Renal cortical epithelial cell (primary cell): ENCODE measurements at places on chromosomes 1 and 21.

- peak; percentile 54 for DNase-seq
Measured at GRCh38 chr1:176880955-176881595, 283.4 kb downstream of the ASTN1 start.

- DNase-seq: peak; percentile 26
Measured at GRCh38 chr1:62599044-62599443, 1.7 kb downstream of the ANGPTL3 start.

- peak; percentile 64 for DNase-seq
Measured at GRCh38 chr1:112673592-112674439, 643 bp upstream of the MOV10 start.

DNA sequence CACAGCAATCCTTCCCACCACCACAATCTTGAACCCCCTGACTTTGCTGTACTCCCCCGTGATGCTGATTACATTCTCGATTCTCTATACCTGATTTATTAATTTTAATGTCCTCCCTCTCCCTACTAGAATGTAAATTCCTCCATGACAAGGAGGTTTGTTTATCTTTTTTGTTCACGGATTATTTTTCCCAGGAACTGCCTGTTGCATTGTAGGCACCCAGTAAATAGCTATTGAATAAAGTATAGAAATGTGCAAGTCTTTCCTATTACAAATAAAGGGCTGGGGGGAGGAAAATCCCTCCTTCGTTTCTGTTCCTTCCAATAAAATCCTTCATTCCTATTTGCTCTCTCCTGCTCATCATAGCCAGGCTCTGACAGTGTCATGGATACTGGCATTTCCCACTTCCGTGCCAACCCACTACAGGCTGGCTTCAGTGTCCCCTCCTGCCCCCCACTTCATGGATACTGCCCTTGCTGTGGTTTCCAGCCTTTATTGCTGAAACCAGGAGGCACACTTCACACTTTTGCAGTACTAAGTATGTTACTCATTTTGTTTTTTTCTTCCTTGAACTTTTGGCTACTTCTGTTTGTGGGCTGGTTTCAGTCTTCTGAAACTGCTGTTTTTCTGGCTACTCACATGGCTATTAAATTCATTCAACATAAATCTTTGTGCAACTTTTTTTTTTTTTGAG, 7.5 kb downstream of the KIF1B start:
- DNase-seq: peak; percentile 73

DNA sequence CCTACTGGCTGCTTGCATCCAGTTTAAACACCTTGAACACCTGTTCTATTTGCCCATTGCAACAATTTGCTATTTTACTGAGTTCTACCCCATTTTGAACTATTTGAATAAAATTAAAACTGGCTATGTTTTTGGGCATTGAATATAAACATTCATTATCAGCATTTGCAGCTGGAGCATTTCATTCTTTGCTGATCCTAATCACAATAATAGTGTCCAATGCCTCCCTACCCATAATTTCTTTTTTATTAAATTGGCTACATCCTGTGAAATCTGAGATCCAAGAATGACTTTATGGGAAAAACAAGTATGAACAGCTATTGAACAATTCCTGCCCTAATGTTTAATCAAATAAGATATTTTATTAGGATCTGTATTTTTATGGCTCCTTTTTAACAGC, 447.9 kb downstream of the PLA2G4A start:
- no peak for DNase-seq

DNA sequence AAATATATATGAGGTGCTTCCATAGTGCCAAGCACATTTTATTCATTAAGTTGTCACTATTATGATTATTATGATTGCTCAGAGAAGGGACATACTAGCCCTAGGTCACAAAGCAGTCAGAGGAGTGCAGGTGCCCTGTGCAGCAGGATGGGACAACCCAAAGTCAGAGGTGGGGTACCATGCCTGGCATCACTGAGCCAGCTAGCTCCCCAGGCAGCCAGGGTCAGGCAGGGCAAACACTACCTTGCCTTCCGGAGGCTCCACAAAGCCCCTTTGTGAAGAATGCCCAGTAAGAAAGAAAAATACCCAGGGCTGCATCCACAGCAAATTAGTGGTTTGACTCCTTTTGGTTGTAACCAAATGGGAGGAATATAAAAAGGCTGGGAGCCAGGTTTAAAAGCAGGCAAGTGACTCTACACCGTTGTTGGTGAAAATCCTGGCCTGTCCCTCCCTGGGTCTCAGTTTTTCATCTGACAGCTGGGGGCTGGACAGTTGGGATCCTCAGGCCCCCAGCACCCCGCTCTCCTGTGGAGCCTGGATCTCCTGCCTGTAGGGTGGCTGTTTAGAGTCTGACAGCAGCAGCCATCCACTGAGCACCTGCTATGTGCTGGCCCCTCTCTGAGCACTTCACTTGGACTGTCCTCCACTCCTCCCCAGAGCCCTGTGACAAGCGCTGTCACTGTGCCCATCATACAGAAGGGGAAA, 98.8 kb downstream of the GLIS1 start:
- no peak for DNase-seq

GRCh38 chr1:19472174-19472573, 13.2 kb downstream of the CAPZB start:
- DNase-seq: no peak

DNA sequence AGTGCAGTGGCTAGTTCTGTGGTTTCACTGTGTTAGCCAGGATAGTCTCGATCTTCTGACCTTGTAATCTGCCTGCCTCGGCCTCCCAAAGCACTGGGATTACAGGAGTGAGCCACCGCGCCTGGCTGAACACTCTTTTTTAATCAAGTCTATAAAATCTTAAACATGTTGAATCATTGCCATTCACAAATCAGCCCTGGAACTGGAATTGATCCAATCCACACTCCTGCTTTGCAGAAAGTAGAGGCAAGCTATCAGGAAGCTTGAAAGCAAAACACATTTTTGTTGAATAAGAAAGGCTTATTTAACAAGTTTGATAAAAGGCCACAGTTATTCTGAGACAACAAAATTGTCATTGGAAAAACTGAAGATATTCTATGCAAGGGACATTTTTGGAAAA, 18.3 kb upstream of the EFHD2 start:
- DNase-seq: peak; percentile 16

DNA sequence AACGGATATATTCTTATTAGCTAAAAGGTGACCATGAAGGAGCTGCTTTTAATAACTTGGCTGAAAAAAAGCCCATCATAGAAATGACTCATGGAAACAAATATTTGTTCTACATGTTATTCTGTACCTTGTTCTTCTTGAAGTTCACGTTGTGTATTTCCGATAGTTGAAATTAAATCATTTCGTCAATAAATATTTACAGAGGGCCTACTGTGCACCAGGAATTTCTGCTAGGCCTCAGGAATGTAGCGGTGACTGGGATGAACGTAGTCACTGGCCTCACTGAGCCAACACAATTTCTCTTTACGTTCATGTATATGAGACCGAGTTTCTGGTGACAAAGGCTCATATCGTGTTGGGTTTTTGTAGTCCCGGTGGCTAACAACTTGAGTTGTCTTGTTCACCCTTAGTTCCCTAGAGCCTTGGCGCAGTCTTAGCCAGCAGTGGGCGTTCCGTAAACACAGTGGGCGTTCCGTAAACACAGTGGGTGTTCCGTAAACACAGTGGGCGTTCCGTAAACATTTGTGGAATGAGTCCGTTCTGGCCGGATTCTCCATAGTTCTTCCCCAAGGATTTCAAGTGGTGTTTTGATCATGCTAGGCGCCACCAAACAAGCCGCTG, 53.2 kb upstream of the VAMP3 start:
- DNase-seq: no peak

DNA sequence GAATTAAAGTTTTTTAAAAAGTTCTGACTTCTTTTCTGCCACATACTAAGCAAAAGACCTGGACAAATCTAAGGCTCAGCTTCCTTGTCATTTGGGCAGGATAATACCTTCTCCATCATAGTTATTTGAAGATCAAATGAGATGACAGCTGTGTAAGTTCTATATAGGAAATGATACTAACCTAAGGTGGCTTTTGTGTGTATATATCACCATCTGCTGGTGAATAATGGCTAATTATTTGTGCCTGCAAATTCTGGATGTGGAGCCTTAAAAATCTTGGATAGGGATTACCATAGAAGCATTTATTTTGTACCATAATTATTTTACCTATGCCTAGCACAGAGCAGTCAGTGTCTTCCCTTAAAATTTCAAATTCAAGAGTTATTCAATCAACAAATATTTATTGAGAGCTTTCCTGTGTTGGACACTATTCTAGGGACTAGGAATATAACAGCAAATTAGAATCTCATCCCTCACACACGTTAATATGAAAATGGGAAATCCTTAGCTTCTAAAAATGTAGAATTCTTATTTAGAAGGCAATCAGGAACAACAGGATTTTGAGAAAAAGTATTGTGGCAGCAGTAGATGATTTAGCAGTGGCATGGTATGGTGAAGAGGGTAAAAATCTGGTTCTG, 89.8 kb downstream of the TMEM200B start:
- DNase-seq: peak; percentile 63

DNA sequence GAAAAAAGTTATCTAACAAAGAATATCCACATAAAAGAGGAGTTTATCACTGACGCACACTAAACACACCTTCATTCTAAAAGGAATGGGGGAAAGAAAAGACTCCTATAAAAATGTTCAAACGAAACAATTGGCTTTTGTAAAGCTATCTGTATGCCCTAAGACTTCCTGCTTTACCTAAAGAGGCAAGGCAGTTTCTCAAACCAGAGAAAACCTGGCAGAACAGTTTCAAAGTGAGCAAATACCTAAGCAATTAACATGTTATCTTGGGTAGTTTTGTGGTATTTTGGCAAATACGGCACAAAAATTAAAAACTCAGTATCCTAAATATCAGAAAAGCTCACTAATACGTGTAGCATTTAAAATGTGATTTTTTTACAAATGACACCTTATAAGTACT, 1.9 kb downstream of the PUM1 start:
- DNase-seq: peak; percentile 44

- no peak for DNase-seq
Measured at GRCh38 chr1:91807921-91808620, 77.9 kb downstream of the TGFBR3 start.

GRCh38 chr1:68049941-68050878, at the start of gene DIRAS3:
Gene DIRAS3 (minus strand): TSS chr1:68050627. CDS start chr1:68047297, 3,330 bp downstream.
- DNase-seq: peak; percentile 47

- DNase-seq: no peak
Measured at GRCh38 chr1:25096307-25097150, 135.8 kb downstream of the SYF2 start.

DNA sequence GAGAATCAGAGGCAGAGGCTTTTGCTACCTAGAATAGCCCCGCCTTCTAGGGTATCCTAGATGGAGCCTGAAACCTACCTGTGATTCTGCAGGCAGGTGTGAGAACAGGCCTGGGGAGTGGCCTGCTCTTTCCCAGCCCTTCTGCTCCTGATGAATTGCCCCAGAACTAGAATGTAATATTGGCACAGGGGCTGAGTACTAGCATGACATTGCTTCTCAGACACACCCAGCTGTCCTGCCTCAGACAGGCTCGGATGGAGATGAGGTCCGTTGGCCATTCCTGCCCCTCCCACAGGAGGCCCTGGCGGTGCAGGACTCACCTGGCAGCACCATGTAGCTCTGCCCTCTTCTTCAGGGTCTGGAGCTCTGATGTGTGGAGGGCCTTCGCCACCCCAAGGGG, 237.6 kb downstream of the GRIK3 start:
- no peak for DNase-seq

GRCh38 chr1:206829282-206829681, 36.1 kb upstream of the IL20 start:
- no peak for DNase-seq

- no peak for DNase-seq
Measured at GRCh38 chr1:36511804-36512798, 29.4 kb upstream of the CSF3R start.

DNA sequence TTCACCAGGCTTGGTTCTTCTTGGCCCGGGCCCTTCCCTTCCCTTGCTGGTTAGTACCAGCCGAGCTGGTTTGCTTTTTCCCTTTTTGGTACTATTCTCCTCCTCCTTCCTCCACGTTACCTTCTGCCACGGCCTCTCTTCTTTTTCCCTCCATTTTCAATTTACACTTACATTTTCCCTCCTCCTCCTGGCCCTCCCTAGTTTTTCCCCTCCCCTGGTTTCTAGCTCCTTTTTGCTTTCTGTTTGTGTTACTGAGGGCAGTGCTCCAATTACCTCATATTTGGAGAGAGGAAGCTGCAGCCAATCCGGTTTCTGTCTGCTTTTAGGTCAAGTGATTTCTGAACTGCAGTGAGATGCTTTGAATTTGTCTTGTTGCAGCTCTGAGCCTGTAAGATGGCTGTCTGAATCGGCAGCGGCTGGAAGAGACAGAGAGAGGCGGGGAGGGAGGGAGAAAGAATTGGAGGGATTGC, 63.7 kb downstream of the MACF1 start:
- DNase-seq: peak; percentile 39

DNA sequence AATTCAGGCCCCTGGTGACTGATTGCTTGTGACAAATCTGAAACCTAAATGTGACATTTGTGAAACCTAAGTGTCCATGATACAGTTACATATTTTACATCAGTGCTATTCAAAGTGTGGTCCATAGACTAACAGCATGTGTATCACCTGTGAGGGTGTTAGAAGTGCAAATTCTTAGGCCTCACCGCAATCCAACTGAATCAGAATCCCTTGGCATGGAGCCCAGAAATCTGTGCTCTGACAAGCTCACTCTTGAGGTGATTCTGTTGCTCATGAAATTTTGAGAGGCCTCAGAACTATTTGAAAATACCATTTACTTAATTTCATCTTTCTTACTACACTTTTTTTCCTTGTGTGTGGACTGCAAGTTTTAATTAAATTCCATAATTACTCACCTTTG, 587.9 kb downstream of the ADGRL2 start:
- DNase-seq: peak; percentile 86

DNA sequence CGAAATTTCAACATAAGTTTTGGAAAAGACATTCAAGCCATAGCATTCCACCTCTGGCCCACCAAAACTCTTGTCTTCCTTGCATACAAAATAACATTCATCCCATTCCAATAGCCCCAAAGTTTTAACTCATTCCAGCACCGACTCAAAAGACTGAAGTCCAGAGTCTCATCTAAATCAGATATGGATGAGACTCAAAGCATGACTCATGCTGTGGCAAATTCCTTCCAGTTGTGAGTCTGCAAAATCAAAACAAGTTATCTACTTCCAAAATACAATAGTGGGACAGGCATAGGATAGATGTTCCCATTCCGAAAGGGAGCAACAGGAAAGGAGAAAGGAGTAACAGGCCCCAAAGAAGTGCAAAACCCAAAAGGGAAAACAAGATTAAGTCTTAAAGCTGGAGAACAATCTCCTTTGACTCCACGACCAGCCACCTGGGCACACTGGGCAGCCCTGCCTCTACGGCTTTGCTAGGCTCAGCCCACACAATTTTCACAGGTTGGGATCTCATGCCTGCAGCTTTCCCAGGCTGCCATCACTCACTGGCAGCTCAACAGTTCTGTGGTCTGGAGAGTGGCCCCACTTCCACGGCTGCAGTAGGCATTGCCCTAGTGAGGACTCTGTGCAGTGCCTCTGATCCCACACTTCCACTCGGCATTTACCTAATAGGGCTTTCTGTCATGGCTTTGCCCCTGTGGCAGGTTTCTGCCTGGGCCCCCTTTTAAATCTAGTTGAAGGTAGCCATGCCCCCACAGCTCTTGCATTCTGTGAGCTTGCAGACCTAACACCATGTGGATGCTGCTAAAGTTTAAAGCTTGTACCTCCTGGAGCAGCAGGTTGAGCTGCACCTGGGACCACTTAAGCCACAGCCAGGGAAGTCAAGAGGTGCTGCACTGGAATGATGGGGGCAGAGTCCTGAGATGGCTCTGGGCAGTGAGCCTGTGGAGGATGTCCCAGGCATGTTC, 51.0 kb downstream of the RUNX3 start:
- no peak for DNase-seq

- peak; percentile 50 for DNase-seq
Measured at GRCh38 chr1:221290669-221291068, 411.4 kb downstream of the HLX start.
